ENCODE measurements at places on chromosomes 11 and 22.

GRCh38 chr22:44400763-44401060, 88.0 kb upstream of the SHISAL1 start:
- DNase-seq, result no peak

DNA sequence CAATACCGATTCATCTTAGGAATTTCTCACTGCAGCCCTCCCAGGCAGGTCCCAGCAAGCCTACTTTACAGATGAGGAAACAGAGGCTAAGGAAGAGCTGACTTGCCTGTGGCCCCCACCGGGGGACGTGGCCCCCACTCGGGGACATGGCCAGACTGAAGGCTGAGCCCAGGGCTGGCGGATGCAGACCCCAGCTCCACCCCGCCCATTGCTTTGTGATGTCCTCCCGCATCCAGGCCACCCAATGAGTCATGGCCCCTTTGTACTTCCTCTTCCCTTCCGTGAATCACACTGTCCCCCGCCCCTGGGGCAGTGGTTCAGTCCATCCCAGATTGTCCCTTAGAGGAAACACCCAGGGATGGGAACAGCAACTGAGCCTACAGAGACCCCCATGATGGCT, 116.0 kb upstream of the ANO1 start:
- peak; percentile 19 for DNase-seq

DNA sequence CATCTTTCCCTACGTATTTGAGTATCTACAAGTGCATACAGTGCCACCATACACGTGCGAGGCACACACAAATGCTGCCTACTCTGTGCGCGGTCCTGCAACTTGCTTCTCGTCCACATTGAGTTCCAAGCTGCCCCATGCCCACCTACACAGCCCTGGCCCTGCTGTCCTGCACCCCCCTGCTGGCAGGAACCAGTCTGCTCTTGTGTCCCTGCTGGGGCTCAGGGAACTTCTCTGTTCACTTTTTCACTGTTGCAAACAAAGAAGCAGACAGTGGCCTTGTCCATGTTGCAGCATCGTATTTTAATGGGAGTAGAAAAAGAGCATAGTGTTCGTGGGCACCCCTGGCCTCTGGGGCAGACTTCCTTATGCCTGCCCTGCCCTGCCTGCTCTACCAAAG, 14.0 kb downstream of the CPT1A start:
- DNase-seq, result no peak

DNA sequence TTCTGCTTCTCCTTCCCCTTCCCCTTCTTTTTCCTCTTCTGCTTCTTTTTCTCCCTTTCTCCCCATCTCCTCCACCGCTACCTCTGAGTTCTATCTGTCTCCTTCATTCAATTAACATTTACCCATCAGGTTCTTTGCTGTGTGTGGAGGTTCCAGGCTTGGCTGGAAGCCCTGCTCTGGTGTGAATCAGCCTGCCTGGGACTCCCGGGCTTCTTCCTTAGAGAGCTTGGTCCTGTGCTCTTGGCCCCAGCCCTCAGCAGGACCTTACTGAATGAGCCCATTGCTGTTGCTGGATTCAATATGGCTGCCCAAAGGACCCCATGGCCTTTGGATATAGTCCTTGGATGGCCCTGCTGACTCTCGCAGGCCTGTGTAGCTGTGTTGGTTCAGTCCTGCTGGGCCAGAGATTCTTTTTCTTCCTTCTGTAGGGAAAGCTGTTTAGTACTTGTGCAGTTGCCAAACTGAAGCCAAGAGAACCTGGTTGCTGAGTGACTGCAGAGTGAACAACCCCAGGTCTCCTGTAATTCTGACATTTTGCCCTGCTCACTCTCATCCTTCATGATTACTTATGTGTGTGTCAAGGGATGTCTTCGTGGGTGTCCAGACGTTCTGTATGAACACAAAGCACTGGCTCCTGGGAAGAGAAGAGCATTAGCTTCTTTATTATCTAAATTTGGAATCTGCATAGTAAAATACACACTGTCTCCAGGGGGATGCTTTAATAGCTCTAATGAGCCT, 81.0 kb upstream of the ZBED5 start:
- DNase-seq, result no peak

DNA sequence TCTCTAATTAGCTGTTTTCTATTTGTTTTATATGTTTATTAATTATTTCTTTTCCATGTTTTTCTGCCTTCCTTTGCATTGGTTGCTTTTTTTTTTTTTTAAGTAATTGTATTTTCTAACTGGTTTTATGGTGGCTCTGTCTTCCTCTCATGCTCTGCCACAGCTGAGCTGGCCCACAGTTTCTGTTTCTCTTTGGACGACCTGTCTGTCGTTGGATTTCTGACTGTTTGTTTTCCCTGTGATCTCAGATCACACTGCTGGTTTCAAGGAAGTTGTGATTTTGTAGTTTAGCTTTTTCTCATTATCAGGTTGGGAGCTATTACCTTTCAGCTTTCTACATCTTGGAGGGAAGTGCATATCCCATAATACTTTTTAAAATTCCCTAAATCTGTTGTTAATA, 15.9 kb upstream of the OR6M1 start:
- DNase-seq, result no peak

DNA sequence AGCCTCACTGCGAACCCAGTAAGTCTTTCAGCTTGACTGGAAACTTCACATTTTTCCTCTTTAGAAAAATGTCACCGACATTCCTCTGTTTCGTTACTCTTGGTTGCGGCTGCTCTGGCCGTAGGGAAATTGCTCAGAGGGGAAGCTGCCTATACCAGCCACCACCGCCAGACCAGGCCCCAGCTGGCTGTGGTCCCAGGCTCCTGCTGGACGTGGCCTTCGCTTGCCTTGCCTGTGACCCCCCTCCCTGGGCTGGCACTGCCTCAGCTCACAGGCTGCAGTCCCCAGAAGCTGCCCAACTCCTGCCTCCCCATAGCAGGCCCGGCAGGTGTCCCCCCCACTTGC, 197.8 kb downstream of the MN1 start:
- peak; percentile 43 for DNase-seq

DNA sequence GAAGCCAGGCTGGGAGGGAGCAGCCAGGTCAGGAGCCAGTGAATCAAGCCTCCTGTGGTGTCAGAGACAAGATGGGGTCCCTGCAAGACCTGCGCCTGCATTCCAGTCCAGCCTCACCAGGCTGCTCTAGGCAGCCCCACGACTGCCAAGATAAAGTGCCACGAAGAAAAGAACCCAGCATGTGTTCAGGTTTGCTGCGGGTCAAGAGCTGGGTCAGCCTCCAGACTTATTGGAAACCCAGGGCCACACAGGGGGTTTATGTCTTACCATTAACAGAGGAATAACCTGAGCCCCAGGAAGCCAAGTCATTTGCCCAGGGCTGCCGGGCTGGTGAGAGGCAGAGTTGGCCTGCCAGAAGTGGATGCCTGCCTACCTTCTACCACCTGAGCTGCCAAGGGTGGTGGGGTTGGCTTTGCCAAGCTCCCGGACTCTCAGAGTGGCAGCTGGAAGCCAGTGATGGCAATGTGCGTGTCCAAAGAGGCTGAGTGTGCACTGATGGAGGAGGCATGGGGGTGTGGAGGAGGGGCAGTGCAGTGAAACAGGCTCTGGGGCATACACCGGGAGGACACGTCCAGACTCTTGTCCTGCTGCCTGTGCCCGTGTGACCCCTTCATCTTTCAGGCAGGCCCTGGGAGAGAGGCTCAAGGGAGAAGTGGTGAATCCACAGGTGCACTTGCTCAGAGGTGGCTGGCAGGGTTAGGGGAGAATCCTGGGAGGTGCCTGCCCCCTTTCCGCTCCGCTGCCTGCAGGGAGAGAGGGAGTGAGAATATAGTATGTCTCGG, 1.7 kb downstream of the RASD2 start:
- DNase-seq, result no peak

GRCh38 chr11:3161309-3161708, 3.8 kb downstream of the OSBPL5 start:
- DNase-seq, result no peak

GRCh38 chr11:108937746-108938145, 272.9 kb downstream of the DDX10 start:
- peak; percentile 46 for DNase-seq

All from cardiac fibroblast (primary cell).